ENCODE measurements at places on chromosomes 7 and 10. TPM values are rescaled to one million over a fixed set of nuclear protein-coding genes. Genes with fewer than 3 reads are reported as not detected.

DNA sequence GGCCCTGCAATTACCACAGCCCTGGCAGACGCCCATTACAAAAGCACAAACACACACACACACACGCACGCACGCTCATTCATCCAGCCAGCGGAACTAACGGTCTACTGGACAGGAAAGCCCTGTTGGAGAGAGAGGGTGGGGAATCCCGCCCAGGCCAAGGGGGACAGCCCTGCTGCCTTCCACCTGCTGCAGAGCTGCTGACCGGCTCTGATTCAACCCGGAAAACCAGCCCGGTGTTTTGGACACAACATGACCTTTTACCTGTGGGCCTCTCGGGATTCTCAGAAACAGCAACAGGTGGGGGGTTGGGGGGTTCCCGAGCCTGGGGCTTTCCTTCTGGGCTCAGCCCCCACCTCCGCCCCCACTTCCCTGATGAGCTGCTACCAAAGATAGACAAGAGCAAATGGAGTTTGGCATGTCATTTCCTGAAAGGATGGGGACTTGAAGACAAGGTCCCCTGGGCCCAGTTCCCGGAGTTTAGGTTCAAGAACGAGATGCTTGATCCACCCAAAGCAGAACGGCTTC, 18.5 kb upstream of the SERPINE1 start:
- DNase-seq, result peak; percentile 77

The SFTPA1 gene
- 0.26 TPM for total RNA-seq

The CASP2 gene
- total RNA-seq, result 12.4 TPM

The POLR3A gene
- total RNA-seq, result 9.7 TPM
